ENCODE measurements at places on chromosomes 7 and 10. TPM values are rescaled to one million over a fixed set of nuclear protein-coding genes. Genes with fewer than 3 reads are reported as not detected.

GRCh38 chr7:85412912-85413311, 226.1 kb upstream of the SEMA3D start:
- no peak for DNase-seq

DNA sequence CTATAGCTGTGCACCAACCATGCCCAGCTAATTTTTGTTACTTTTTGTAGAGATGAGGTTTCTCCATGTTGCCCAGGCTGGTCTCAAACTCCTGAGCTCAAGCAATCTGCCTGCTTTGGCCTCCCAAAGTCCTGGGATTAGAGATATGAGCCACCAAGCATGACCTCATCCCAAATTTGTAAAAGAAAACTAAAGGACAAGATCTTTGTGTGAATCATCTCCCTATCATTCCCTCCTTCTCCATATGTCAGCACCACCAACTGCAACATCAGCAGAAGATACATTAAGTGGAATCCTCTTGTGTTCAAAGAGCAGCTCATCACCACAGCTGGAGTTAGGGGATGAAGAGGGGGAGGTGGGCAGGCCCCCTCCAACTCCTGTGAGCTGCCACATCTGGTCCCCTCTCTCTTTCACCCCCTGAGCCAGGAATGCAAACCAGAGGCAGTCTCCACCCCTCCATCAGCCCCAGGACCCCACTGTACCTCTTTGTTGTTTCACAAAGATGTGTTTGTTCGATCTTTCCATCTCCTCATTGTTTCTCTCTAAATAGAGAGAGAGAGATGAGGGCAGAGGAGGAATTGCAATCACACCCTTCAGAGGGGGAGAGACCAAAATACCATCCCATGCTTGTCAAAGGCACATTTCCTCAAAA, 47.3 kb upstream of the PIP4K2A start:
- no peak for DNase-seq

GRCh38 chr7:136139417-136139816, 162.3 kb upstream of the MTPN start:
- no peak for DNase-seq

GRCh38 chr10:127998501-127999144, 91.7 kb downstream of the PTPRE start:
- peak; percentile 47 for DNase-seq

- no peak for DNase-seq
Measured at GRCh38 chr7:92949748-92950147, 113.4 kb upstream of the CDK6 start.

The ASB10 gene
- not detected for total RNA-seq

DNA sequence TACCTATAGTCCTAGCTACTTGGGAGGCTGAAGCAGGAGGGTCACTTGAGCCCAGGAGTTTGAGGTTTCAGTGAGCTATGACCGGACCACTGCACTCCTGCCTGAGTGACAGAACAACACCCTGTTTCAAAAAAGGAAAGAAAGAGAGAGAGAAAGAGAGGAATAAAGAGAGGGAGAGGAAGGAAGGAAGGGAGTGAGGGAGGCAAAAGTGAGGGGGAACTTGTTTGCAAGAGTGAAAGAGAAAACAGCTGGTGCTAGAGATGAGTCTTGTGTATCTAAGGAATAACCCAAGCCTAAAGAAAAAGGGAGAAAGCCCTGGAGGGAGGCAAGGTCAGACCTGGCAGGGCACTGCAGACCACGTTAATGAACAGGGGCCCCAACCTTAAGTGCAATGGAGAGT, 4.8 kb upstream of the NT5C2 start:
- DNase-seq = no peak

The LARP4B gene
- total RNA-seq = 49.6 TPM

DNA sequence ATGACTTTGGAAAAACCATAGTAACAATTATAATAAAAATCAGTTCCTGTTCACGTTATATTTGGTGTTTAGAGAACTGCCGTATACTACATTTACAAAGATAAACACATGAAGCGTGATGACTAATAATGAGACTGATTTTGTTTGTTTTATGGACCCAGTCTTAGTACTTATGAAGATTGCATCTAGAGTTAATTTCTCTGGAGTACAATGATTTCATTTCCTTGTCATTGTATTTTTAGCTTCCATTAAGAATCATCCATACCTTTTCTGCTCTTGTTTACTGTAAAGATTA, 2.9 kb downstream of the RBM20 start:
- no peak for DNase-seq

DNA sequence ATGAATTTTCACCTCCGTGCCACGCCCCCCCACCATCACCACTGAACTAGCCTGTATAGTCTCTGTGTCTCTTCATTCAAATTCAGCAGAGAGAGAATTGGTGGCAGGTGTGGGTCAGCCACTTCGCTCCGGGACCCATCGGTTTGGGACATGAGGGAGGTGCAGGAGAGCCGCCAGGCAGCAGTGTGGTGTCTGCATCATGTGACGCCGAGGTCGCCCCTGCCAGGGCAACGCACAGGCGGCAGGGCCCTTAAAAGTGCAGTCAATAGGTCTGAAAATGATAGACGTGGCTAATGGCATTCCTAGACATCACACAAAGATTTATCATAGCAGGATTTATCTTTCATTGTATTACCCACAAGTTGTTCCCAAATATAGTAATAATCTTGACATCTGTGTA, 100.6 kb upstream of the RNF32 start:
- DNase-seq = no peak

DNA sequence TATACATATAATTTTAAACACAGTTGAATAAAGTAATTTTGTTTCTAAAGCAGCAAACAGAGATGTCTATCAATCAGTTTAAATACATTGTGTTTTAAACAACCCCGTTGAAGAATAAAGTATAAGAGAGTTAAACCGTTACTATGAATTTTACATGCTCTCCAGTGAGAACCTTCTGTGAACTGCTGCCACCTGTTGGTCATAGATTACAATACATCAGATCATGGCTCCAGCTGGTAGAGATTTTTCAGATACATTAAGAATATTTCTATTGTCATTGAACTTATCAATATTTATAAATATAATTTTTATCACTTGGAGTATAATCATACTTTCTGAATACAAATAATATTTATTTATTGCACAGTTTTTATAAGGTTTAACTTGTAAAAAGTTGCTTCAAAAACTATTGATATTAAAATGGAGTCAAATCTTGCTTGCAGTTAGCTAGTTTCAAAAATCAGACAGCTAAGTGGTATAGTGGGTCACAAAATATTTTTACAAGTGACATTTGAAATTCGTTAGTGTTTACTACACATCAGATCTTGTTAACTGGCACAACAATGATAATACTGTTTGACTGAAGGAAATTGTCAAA, 561.2 kb upstream of the PHF14 start:
- no peak for DNase-seq

DNA sequence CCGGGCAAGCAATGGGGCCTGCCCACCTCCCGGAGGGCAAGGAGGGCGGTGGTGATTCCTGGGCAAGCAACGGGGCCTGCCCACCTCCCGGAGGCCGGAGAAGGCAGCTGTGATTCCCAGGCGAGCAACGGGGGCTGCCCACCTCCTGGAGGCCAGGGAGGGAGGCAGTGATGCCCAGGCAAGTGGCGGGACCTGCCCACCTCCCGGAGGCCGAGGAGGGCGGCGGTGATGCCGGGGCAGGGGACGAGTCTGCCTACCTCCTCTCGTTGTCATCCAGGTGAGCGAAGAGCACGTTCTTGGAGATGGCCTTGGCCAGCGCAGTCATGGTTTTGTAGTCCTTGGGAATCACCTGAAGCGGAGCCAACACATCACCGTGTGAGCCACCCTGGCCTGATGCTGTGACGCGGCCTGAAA, 49.5 kb upstream of the DNAAF5 start:
- DNase-seq = peak; percentile 41

The CALD1 gene
- 1,514 TPM for total RNA-seq

DNA sequence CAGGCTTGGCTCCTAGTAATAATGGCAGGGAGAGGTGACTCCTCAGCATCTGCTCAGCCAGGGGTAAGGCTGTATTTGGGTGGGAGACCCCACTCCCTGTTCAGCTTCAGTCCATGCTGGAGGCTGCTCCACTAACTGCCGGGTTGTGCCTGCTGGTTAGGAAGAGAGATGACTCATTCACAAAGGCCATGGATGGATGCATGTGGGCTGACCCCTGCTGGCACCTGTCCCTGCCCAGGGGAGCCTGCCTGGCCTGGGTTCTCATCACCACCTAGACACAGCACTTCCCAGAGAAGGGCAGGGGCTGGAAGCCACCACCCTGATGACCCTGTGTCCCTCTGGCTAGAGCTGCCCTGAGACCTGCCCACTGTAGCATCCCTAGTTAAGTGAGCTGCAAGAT, 59.0 kb downstream of the VSTM4 start:
- no peak for DNase-seq

DNA sequence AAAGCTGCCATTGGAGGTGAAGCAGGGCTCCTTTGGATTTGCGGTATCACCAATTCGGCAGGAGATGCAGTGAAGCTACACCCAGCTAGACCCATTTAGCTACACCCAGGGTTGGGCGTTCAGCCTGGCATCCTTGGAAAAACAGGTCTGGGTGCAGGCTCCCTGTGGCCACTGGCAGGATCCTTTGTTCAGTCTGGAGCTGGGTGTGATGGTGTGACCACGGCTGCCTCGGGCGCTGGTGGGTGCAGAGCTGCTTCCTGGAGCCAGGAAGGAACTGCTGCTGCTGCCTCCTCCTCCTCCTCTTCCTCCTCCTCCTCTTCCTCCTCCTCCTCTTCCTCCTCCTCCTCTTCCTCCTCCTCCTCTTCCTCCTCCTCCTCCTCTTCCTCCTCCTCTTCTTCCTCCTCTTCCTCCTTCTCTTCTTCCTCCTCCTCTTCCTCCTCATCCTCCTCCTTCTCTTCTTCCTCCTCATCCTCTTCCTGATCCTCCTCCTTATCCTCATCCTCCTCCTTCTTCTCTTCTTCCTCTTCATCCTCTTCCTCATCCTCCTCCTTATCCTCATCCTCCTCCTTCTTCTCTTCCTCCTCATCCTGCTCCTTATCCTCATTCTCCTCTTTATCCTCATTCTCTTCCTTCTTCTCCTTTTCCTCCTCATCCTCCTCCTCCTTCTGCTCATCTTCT, 84.0 kb downstream of the GRK5 start:
- DNase-seq = no peak

DNA sequence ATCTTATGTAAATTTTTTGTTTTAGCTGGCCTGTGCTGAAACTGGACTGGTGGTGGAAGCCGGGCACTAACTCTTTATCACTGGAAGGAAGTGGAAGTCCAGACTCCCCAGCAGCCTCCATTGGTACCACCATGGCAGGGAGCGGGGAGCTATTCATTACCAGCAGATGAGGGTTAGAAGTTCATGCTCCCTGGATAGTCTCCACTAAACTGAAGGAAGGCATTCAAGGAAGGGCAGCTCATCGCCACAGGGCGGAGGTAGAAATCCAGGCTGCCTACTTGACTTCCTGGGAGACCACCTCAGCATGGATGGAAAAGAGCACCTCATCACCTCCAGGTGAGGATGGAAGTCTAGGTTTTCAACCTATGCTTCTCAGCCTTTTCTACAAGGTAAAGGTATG, 130.9 kb downstream of the SLC16A9 start:
- no peak for DNase-seq

DNA sequence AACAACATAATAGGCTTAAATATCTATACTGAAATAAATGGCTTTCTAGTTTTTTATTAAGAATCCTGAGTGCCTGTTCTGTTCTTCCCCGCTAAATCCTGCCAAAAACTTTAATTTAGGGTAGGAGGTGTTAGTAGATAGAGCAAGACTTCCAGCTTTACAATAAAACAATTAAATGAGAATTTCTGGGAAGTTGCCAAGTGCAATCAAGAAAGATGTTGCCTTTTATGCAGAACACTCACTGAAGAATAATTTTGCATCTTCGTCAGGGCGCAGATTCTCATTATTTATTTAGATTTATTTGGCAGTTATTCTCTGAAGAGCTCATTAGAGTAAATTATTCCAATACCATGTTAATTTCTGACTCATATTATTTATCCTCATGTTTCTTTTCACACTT, 103.2 kb upstream of the GPR141 start:
- no peak for DNase-seq

GRCh38 chr7:73742753-73743641, 4.4 kb upstream of the ABHD11 start:
- DNase-seq = peak; percentile 85

DNA sequence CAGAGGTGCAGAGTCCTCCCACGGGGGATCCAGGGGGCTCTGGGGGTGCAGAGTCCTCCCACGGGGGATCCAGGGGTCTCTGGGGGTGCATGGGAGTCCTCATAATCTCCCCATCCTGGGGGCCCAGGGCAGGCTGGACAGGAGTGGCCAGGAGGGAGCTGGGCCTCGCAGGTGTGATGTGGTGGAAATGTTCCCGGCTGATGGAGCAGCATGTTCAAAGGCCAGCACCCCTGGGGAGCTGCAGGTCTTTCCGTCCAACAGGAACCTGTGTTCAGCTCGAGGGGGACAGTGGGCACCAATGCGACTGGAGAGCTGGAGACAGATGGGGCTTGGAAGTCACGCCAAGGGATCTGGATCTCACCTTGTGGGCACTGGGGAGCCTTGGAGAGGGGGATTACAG, 38.5 kb upstream of the PSMG3 start:
- no peak for DNase-seq

DNA sequence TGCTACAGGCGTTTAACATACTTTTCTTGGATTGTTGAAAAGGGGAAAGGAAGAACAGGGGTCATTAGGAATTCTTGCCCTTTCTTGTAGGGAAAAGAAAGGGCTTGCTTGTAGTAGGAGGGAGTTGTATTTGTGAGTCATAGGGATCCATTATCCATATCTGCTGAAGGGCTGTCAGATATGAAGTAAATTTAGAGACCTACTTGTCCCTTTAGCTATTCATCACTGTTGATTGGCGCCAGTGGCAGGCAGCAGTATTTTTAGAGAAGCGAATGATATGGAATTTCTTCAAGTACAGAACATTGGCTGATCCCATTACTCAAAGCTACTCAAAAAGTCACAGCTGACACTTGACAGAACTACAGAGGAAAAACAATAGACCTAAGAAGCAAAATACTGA, 97.7 kb downstream of the CELF2 start:
- no peak for DNase-seq

All from posterior vena cava (tissue), 2 donors.